ENCODE measurements at places on chromosomes 11 and 22.

DNA sequence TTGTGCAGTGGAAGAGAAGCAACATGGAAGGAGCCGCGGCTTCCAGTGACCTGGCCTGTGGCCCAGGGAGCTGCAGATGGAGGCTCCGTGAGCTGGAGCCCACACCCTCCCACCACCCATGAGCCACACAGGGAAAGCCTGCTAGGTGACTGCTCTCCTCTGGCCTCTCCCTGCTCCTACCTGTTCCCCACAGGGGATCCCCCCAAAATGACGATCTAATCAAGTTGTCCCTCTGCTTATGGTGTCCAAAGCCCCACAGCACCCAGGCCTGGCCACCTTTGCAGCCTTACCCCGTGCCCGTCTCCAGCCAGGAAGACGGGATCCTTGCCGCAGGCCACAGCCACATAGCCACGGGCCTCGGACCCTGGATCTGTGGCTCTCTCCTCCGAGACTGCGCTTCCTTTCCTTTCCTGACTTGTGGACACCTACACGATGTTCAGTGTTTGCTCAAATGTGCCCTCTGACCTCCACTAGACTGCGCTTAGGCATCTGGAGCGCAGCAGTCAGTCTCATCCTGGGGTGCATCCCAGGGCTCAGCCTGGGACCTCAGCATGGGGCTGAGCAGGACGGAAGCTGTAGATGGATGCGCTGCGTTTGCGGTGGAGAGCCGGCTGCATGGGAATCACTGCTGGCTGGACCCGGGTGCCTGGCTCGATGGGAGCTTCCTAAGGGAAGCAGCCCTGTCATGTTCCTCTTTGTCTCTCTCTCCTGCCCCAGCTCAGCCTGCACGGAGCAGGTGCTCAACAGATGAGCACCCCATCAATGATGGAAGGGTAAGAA lies 133.3 kb downstream of the ST3GAL4 start:
- no peak for DNase-seq

- no peak for DNase-seq
These were observed 83.9 kb downstream of the ETS1 start for GRCh38 chr11:128503245-128503991.

DNA sequence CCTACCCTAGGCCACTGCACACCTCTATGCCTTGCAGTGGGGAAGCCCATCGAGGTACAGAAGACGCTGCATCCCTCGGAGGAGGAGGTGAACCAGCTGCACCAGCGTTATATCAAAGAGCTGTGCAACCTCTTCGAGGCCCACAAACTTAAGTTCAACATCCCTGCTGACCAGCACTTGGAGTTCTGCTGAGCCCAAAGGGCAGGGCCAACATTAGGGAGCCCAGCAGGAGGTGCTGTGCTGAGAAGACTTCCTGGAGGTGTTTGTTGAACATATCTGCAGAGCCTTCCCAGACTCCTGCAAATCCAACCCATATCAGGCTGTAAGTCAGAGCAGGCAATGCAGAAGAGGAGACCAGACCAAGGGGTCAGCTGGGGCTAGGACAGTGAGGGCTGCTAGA lies 13.5 kb downstream of the MOGAT2 start:
- DNase-seq: no peak

- no peak for DNase-seq
These were observed 74.1 kb downstream of the CDKN1C start for GRCh38 chr11:2811206-2812091.

DNA sequence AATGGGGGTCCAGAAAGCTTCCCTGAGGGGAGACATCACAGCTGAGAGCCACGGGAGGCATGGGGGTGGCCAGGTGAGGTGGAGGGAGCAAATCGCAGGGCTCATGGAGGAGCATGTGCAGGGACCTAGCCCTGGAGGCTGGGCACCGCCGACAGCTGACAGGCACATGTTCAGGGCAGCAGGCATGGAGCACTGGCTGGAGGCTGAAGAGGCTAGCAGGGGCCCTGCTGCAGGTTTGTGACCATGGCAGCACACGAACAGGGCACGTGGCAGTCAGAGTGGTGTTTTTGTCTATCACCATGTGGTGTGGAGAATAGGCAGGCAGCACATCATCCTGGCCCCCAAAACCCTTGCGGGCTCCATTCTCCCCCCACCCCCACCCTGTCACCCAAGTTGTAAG lies 10.1 kb upstream of the CDC42EP2 start:
- DNase-seq: no peak

- no peak for DNase-seq
These were observed 38.4 kb upstream of the A4GALT start for GRCh38 chr22:42758931-42759629.

GRCh38 chr22:31738566-31738965 lies 11.4 kb downstream of the PRR14L start:
- no peak for DNase-seq

DNA sequence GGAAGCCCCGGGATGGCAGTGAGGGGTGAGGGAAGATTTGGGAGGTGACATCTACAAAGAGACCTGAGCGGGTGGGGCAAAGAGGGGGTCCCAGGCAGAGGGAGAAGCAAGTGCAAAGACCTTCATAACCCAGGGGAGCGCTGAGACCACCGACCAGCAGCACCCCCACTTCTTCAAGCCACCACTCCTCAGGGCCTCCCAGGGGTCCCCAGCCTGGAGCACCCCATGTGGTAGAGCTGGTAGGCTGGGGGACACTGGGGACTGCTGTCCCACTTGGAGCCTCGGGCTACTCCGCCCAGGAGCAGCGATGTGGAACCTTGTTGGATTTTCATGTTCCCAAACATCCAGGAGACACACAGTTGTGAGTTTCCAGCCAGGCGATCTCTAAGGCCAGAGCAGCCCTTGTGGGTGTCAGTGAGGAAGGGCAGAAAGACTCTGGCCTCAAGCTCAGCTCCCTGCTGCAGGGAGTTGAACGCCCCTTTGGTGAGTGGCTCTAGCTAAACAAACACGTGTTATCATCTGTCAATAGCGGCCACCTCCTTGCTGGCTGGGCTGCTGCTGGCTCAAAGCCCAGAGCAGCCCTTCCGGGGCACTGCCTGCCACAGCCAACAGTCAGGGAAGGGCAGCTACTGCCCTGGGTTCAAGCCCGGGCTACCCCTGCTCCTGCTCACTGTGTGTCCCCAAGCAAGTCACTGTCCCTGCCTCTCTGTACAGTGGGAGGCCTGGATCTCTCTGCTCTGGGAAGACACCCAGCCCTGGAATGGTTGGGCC lies 25.7 kb upstream of the CHKA start:
- DNase-seq: no peak

GRCh38 chr22:27122574-27122973 lies 465.2 kb downstream of the MIAT start:
- DNase-seq: no peak

DNA sequence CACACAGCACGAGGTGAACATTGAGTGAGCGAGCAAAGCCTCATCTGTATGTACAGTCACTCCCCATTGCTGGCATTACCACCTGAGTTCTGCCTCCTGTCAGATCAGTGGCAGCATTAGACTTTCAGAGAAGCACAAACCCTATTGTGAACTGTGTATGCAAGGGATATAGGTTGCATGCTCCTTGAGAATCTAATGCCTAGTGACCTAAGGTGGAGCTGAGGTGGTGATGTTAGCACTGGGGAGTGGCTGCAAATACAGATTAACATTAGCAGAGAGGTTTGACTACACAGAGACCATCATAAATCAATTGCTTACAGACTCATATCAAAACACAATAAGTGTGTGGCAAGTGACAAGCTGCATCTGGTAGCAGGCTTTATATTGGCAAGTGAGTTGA lies 262.5 kb upstream of the ANO5 start:
- no peak for DNase-seq

DNA sequence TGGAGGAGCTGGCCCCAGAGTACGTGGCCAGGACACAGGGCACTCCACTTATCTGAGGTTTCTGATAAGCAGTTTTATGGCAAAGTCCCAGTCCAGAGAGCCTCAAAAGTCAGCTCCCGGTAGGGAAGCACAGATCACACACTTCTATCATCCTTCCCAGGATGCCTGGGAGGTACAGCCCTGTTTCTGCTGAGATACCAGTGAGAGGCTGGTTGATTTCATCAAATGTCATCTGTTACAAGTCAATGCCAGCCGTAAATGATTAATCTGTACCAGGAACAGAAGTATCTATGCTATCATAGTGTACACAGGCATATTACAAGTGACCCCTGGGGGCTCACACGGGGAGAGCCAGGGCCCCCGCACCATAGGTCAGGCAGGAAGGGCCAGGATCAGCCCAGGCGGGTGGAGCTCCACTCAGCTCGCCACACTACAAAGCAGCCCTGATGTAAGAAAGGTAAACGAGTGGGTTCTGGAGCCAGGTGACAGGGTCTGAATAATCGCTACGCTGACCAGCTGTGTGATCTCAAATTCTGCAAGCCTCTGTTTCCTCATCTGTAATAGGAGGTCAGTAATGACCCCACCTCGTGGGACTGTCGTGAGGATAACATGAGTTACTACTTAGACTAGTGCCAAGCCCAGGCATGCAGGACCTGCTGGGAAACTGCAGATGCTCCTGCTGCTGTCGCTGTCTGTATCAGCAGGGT lies 17.6 kb downstream of the PLA2G6 start:
- DNase-seq: no peak

- no peak for DNase-seq
These were observed 7.1 kb downstream of the DDB1 start for GRCh38 chr11:61325649-61326414.

- DNase-seq: no peak
These were observed 4.7 kb downstream of the OSBPL5 start for GRCh38 chr11:3160252-3161031.

DNA sequence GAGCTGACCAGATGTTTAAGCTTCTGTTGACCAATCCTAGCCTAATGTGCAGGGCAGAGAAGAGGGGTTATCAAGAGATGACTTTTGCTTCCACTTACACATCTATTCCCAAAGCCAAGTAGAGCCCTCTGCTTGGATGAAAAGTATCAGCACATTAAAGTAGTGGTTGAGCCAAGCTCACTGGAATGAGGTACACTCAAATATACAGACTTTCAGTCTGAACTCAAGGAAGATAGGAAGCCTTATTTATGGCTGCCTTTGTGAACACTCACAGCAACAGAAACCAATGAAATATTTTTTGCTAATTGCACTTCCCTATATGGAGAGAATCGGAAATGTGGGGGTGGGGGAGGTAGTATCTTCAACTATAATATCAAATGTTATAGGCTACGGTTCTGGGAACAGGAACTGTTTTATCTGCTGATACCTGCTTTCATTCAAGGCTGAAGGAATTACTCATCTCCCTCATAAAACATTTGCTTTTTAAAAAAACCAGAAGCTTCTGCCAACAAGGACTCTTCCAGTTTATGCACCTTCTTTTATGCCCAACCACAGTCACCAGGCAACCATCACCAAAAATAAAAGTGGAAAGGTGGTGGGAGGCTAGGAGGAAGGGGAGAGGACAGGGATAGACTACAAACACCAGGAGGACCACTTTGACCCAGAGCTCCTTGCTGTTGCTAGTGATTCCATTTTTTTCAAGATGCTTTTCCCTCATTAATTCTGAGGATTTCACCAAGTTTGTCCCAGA lies 91.2 kb downstream of the CLPB start:
- DNase-seq: no peak

GRCh38 chr22:46354993-46355305 lies 19.4 kb downstream of the TRMU start:
- DNase-seq: no peak

DNA sequence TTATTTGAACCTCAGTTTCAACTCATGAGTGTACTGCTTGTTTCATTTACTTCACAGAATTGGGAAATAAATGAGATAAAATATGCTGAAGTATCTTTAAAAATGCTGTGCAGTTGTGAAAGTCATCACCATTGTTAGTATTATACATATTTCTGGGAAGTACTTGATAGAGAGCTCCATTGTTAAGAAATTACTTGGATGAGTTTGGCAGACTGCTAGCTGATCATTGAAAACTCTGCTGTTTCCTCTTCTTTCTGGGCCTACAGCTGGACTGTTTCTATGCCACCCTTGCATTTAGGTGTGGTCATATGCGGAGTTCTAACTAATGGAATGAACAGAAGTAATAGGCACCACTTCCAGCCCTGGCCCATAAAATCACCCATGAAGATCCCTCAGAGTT lies 10.0 kb downstream of the SIK2 start:
- no peak for DNase-seq

- peak; percentile 84 for DNase-seq
These were observed 19.7 kb upstream of the APOL3 start for GRCh38 chr22:36180038-36180880.

DNA sequence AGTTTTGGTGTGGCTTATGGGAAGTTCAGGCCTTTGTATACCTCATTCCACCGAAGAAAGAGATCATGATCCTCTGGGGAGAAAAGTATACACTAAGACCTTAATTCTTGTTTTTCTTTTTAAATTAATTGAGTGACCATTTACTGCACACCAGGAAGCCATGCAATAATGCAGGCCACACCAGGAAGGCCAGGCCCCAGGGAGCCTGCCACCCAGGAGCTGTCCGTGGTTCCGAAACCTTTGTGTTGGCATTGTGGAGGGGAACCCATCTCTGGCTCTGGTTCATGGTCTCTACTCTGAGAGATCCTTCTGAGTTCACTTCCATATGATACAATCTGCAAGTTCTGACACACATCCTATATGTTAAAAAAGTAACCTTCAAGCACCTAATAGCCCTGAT lies 291.8 kb downstream of the MIAT start:
- DNase-seq: no peak

DNA sequence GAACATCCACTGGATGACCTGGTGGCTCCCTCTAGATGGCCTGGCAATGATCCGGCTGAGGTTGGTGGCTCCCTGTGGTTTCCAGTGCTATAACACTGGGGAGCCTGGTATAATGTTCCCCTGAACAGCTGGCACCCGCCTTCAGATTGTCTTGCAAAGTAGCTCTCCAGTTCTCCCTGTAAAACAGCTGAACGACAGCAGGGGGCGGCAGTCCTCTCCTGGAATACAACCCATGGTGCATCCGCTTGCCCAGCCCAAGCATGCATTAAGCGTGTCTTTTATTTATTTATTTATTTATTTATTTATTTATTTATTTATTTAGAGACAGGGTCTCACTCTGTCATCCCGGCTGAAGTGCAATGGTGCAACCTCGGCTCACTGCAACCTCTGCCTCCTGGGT lies 258.9 kb downstream of the BUD13 start:
- no peak for DNase-seq

GRCh38 chr22:44735518-44736428 lies 16.6 kb upstream of the ARHGAP8 start:
- peak; percentile 74 for DNase-seq

- DNase-seq: no peak
These were observed 50.2 kb downstream of the MYH9 start for GRCh38 chr22:36337365-36338130.

GRCh38 chr22:19303785-19304184 lies 12.3 kb upstream of the CLTCL1 start:
- DNase-seq: no peak

- DNase-seq: no peak
These were observed 28.2 kb upstream of the TMPRSS4 start for GRCh38 chr11:118048472-118049370.

GRCh38 chr22:24103301-24103700 lies 78.0 kb upstream of the SUSD2 start:
- DNase-seq: no peak

GRCh38 chr11:83033972-83034672 lies 37.6 kb downstream of the RAB30 start:
- no peak for DNase-seq

- DNase-seq: no peak
These were observed 75.6 kb downstream of the SNX19 start for GRCh38 chr11:130840679-130841078.

- DNase-seq: no peak
These were observed 2.1 kb downstream of the INPPL1 start for GRCh38 chr11:72226701-72227100.

Measured in stimulated activated CD8-positive, alpha-beta memory T cell treated with anti-CD3 and anti-CD28 coated beads, Interleukin-12 subunit alpha, Interleukin-12 subunit beta, amount 100 ng/mL, for 1 hour (primary cell).